ENCODE measurements at places on chromosomes 1 and 21. TPM values are rescaled to one million over a fixed set of nuclear protein-coding genes. Genes with fewer than 3 reads are reported as not detected.

Gene FCGR1A
- not detected for total RNA-seq

Gene MYOC
- 0.74 TPM for total RNA-seq

Gene PIK3R3
- total RNA-seq = 2.1 TPM

Gene BSND
- total RNA-seq = not detected

Gene PTGFR
- 61.8 TPM for total RNA-seq

Measured in smooth muscle cell of bladder (primary cell).